ENCODE measurements at places on chromosomes 7 and 10.

DNA sequence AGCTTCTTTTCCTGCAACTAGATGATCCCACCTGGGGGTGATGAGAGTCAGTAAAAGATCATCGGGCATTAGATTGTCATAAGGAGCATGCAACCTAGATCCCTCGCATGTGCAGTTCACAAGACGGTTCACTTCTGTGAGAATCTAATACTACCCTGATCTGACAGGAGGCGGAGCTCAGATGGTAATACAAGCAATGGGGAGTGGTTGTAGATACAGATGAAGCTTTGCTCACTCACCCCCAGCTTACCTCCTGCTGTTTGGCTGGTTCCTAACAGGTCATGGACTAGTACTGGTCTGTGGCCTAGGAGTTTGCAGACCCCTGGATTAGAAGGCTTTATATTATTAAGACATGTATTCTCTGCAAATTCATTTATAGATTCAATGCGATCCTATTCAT lies 181.6 kb upstream of the MGMT start:
- DNase-seq = no peak

- DNase-seq = no peak
Observed at GRCh38 chr7:102152672-102153598, 133.7 kb upstream of the SH2B2 start.

GRCh38 chr7:156886020-156886795 lies 6.8 kb downstream of the LMBR1 start:
- DNase-seq = no peak

DNA sequence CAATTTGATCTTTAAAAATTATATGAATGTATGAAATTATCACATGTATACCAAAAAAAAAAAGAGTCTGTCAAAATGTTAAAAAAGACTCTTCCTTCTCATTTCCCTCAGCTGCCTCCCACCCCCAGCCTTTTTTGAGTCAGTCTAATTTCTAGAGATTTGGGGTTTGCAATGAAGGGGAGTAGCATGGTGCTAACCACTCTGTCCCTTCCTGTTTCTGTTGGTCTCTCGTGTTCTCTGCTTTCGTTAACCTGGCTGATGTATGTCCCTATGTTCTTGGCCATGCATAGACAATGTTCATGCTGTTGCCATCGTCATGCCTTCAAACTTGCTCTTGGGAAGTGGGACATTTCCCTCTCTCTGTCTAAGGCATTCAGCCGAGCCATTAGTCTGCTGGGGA lies 474.1 kb downstream of the LRMDA start:
- no peak for DNase-seq

- no peak for DNase-seq
Observed at GRCh38 chr10:112841549-112841948, 108.5 kb upstream of the TCF7L2 start.

DNA sequence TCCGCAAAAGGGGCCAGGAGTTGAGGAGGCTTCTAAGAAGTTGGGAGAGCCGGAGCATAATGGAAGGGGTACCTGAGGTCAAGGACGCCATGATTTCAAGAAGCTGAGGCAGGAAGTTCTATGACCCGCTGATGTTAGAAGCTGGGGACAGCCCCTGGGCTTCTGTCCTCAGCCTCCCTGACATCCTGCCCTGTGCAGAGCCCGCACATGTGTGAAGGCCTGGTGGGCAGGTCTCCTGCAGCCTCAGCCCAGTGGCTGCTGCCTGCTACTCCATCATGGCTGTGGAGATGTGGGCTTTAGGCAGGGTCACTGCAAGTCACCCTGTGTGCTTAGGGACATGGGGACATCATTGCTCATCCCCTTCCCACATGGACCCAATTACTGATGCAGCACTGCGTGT lies 53.8 kb upstream of the PCBD1 start:
- DNase-seq = no peak

DNA sequence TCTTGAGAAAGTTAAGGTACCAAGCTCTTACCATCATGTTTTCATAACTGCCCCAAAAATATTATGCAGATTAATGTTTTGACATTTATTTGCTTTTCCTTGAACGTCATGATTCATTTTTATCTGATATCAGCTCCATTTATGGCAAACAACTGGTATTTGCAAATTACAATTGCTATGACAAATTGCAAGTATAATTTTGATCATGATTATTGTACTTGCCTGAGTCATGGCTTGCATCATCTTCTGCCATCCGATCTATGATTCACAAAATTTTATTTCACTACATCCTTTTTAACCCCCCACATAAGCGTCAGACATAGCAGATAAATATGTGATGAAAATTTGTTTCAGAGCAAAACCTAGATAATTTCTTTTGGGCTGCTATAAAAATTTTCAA lies 155.0 kb downstream of the STK31 start:
- DNase-seq = no peak

DNA sequence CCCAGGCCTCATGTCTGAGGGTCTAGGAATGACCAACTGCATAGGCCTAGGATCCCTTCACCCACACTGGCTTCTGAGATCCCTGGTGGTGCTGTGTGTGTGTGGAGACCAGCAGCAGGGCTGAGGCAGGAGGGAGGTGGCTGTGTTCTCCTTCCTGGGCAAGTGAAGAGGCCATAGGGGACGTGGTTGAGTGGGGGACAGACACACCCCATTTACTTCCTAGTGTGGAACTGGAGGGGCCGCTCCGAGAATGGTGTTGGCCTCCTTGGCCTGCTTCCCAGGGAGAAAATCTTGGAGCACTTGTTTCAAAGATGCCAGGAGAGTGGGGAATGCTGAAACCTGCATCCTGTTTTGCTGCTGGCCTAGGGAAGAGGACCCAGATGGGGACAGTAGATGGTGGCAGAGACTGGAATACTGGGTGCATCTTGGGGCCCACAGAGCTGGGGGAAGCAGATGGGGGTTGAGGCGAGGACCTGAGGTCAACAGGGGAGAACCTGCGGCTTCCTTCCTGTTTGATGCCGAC lies 19.1 kb downstream of the UBTD1 start:
- no peak for DNase-seq

- no peak for DNase-seq
Observed at GRCh38 chr7:1045069-1046063, 1.0 kb downstream of the GPR146 start.

GRCh38 chr7:66529883-66530610 lies 98.6 kb upstream of the KCTD7 start:
- no peak for DNase-seq

All from G401 (cell line).